GM23248 (cell line): ENCODE measurements at places on chromosomes 4 and X.

GRCh38 chr4:162499478-162499877 is 335.7 kb upstream of the FSTL5 start:
- no peaks in the 10 kb centered on the region for H3K36me3 ChIP-seq
- DNase-seq, result peak; percentile 27
- H3K27me3 ChIP-seq, result no peaks in the 10 kb centered on the region
- no peaks in the 10 kb centered on the region for H3K4me1 ChIP-seq
- H3K4me3 ChIP-seq, result no peak overlapping the region

DNA sequence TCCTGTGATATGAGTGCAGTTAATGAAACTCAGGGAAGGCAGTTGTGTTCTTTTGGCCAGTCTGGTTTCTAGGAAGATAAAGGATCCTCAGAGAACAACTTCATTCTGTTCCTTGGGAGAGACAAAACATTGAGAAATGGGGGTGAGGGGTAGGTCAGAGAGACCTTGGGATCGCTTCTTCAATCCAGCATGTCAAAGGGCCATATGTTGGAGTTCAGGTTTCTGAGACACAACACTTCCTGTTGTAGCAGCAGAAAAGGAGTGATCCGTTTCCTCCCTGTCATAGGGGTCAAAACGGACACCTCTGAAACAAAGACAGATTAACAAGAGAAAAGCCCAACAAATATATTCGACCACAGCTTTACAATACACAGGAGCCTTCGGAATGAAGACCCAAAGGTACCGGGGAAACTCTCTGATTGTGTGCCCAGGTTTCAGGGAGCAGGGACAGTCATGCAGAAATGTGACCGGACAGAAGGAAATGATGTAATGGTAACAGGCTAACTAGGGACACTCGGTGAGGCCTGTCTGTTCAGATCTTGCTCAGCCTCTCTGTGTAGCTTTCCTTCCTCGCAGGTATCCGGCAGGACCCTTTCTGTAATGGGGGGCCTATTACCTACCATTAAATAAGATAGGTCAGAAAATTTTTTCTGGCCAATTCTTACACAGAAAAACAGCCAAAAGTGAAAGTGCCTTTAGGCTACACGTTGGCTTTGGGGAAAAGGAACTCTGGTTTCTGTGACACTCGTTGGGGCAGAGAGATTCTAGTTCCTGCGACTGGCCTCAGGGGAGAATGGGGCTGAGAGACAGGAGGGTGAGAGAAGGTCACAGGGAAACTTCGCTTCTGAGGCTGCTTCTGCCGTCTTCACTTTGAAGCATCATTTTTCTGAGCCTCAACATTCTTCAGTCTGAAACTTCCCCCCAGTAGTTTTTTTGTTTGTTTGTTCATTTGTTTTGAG is 103.3 kb upstream of the TLR3 start:
- DNase-seq, result no peak
- H3K27ac ChIP-seq, result no peak overlapping the region
- no peaks in the 10 kb centered on the region for H3K4me1 ChIP-seq
- H3K36me3 ChIP-seq, result no peaks in the 10 kb centered on the region
- no peak overlapping the region for H3K4me3 ChIP-seq

- no peaks in the 10 kb centered on the region for H3K36me3 ChIP-seq
- H3K27me3 ChIP-seq, result no peaks in the 10 kb centered on the region
- no peak overlapping the region for H3K4me3 ChIP-seq
- H3K4me1 ChIP-seq, result no peaks in the 10 kb centered on the region
- no peak for DNase-seq
Observed at GRCh38 chr4:90118527-90119195, 8.5 kb upstream of the CCSER1 start.

DNA sequence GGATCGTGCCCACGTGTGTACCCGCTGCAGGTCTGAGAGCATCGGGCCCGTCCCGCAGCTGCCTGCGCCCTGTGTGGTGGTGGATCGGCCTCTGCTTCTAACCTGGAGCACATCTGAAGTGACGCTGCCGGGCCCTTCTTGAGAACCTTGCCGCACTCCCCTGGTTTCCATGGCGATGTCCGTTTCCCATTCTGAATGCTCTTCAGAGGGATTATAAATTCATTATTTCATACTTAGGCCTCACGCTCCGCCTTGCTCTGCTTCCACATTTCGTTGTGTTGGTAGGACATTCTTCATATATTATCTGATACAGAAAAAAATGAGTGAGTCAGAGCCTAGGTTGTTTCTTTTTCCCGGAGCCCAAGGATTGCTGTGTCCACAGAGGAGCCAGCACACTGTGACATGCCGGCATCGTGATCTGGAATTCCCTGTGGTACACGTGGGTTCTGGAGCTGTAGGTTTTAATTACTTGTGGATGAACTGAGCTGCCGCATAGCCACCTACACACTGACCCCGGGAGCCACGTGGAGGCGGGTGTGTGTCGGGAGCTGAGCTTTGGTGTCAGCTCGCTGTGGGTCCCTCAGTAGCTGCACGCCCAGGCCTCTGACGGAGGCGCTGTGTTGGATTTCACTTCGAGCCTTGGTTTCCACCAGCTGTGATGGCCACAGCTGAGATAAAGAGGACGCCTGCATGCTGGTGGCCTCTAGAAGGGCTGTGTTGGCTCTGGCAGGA is 63.4 kb downstream of the PSAPL1 start:
- peaks cover 24% of the 10 kb centered on the region for H3K27me3 ChIP-seq
- H3K4me1 ChIP-seq, result no peaks in the 10 kb centered on the region
- no peak overlapping the region for H3K4me3 ChIP-seq
- peak; percentile 13 for DNase-seq

GRCh38 chr4:187606581-187606980 is 389.0 kb upstream of the ZFP42 start:
- H3K27ac ChIP-seq, result no peak overlapping the region
- peaks cover 42% of the 10 kb centered on the region for H3K4me1 ChIP-seq
- DNase-seq, result peak; percentile 63

DNA sequence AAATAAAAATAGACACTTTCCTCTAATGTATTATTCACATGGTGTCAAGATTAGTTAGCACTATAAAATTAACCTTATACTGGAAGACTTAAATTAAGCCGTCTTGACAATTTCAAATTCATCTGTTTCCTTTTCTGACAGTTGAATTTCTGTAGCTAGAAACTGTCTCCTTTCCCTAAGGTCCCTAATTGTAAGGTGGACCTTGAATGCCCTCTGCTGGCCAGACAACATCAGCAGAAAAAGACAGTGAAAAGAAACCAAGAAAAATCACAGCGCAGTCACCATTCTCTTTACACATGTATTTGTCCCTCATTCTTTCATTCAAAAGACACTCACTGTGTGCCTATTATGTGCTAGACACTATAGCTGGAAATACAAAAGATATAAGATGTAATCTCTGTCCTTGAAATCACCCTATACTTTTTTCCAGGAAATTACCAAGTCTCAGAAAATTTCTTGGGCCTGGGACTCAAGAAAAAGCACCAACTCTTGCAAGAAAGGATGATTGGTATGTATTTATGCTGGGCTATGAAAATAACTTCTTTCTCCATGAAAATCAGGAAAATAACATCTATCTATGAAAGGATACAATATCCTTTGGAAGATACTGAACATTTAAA is 32.7 kb upstream of the AMBN start:
- H3K27me3 ChIP-seq, result no peaks in the 10 kb centered on the region; the same call in 1 of the 2 replicates
- no peak overlapping the region for H3K4me3 ChIP-seq
- peak; percentile 60 for DNase-seq
- H3K4me1 ChIP-seq, result no peaks in the 10 kb centered on the region; the same call in 1 of the 2 replicates
- H3K36me3 ChIP-seq, result no peaks in the 10 kb centered on the region
